ENCODE measurements at places on chromosomes 2 and 18.

DNA sequence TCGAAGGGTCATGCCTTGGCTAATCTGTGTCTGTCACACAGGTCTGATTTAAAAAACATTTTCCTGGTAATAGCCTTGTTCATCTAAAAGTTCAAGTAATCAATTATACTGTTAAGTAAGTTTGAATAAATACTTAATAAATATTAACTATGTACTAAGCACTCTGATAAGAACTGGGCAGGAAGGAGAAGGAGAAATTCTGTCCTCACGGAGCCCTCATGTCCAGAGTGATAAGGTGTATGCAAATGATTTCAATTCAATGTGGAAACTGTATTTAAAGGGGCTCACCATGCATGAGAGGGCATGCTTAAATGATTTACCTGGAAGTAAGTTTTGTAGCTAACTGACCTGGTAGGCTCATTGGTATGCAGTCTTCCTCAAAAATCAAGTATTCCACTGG, 94.0 kb upstream of the LYPD6 start:
- DNase-seq, result no peak

- no peak for DNase-seq
Measured at GRCh38 chr2:41377837-41378236, 670.0 kb upstream of the PKDCC start.

- no peak for DNase-seq
Measured at GRCh38 chr2:183579686-183580085, 455.4 kb downstream of the NUP35 start.

GRCh38 chr2:216572582-216573578, 60.3 kb upstream of the IGFBP2 start:
- no peak for DNase-seq

GRCh38 chr18:47149457-47150028, 757 bp downstream of the HDHD2 start:
- DNase-seq, result no peak

DNA sequence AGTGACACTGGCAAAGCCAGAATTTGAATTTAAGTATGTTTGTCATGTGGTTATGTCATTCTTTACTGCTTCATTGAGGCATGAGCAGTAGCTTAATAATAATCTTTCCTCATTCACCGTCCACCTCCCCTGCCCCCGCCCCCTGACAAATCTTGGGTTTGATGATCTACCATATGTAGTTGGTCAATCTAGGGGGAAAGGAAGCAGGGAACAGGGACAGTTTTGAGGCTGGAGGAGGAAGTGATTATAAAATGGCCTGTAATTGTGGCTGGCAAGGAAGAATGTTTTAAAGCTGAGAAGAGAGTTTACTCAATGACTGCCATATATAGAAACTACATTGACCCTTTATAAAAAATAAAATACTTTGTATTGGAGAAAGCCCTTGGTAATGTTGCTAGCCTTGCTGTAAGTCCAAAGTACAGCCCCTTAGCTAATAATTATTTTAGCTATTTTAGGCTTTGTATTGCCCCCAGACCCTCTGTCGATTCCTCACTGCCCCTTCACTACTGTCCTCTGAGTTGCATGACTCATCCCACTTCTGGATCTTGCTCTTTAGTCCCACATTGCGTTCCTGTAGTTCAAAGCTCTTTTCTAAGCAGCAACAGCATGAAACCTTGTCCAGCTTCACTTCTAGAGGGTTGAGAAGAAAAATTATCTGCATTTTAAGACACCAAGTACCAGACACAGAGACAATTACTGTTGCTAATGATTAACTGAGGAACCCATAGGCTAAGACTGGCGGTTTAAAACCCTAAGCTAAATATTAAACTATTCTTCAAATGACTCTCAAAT, 38.4 kb downstream of the PELI1 start:
- DNase-seq, result no peak

DNA sequence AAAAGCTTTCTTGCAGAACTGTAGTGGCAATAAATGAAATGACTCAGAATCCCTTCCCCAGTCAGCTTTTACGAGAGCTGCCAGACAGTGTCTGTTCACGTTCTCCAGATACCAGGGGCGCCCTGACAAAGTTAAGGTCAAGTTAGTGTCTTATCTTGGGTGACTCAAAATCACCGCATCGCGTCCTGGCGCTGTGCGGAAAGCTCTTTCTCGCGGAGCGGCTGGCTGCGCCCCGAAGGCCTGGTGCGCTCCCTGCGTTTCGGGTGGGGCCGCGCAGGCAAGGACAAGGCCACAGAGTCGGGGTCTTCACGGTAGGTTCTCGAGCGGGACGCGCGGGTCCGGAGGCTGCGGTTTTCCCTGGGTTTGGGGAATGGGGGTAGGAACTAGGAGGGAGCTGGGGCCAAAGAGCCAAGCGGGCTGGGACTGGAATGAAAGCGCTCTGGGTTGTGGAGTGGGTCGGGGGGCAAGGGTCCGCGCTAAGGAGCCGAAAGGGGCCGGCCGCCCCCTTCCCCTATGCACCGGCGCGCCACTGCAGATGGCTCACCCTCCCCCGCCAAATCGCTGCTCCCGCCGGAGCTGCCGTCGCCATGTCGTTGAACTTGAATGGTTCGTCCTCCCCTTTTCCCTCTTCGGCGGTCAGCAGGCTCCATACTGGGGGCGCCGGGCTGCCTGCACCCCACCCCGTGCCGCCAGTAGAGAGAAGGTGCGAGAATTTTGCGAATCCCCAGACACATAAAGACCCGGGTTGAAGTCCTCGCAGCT, 2.6 kb upstream of the HOXD11 start:
- DNase-seq, result no peak

- no peak for DNase-seq
Measured at GRCh38 chr2:68044099-68044498, 18.7 kb downstream of the C1D start.

GRCh38 chr2:217998926-217999594, 3.7 kb downstream of the TNS1 start:
- DNase-seq, result no peak

- no peak for DNase-seq
Measured at GRCh38 chr2:170087413-170087793, 90.5 kb upstream of the MYO3B start.

- no peak for DNase-seq
Measured at GRCh38 chr2:167980439-167980838, 267.0 kb downstream of the STK39 start.

- no peak for DNase-seq
Measured at GRCh38 chr2:70367722-70368323, 66.0 kb upstream of the FAM136A start.

DNA sequence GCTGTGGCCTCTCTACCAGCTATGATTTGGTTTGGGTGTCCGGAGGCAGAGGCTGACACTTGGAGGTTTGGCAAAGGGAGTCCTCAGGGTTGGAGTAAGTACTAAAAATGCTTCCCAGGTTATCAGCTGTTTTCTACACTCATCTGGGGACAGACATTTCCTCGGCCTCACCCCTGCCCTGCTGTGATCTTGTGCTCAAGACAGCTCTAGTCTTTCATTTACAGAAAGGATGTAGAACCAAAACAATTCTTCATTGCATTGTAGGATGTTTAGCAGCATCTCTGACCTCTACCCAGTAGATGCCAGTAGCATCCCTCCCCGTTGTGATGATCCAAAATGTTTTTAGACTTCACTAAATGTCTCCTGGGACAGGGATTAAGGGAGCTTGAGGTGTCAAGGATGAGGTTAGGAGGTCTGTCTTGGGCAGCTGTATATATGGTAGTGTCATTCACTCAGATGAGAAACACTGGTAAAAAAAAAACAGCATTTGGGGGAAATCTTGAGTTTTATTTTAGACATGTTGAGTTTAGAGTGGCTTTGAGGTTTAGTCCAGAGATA, 26.6 kb downstream of the CD28 start:
- no peak for DNase-seq

DNA sequence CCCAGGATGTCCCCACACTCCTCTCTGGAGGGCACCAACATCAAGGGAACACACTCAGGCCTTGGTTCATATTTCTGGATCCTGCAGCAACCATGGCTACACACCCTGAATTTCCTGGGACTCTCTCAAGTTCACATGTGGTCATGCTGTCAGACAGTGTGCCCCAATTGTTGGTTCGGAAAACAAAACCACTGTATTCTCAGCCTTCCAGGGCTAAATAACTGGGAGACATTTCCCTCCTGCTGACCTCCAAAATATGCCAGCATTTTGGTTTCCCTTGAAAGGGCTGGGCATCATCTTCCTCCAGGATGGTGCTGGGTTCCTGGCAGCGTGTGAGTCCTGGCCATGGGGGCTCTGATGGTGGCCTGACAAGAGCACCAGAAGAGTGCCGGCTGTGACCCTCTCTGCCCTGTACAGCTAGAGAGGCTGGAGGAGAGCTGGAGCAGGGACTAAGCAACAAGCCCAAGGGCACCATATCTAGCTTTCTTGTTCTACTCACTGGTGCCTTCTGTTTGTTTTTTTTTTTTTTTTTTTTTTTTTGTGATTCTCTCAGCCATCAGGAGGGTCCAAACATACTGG, 37.5 kb upstream of the WIPF1 start:
- DNase-seq, result no peak

DNA sequence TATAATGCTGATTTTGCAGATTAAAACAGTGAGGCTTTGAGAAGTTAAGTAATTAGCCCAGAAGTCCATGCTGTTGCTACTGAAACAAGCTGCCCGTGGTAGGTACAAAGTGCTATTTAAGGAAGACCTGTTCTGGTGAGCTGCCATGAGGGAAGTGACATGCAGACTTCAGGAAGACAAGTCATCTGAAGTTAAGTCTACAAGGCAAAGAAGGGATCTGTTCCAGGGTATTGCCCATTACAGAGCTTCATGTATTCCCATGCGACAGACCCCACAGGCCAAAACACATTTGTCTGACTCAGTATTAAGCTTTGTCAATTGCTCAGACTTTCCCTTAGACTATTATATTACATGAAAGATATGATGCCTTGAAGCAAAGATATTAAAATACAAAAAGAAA, 520.8 kb downstream of the FBXO15 start:
- no peak for DNase-seq

GRCh38 chr18:47172476-47172875, 3.7 kb downstream of the IER3IP1 start:
- DNase-seq, result no peak

- DNase-seq, result no peak
Measured at GRCh38 chr2:5409898-5410381, 282.2 kb upstream of the SOX11 start.

DNA sequence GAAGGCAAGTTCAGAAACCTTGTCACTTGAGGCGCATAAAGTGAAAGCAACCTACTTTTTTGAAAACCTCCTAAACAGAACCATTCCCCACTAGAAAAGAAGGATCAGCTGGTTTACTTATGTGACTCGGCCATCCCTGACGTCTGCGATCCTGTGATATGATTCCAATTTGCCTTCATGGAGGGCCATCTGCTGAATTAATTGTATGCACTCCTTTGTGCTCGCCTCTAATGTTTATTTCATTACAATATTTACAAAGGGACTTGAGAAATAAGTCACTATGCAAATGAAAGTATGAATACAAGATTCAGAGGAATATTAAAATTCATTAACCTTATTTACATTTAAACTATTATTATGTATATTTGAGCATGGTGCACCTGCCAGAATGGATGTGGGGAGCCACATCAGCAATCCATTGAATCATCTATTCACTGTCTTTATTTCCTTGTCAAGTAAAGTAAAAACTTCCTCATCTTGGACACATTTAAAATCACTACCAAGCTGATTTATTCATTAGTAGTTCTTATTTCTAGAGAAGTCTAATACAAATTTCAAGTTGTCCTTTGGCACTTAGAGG, 96.5 kb downstream of the RBM43 start:
- no peak for DNase-seq

DNA sequence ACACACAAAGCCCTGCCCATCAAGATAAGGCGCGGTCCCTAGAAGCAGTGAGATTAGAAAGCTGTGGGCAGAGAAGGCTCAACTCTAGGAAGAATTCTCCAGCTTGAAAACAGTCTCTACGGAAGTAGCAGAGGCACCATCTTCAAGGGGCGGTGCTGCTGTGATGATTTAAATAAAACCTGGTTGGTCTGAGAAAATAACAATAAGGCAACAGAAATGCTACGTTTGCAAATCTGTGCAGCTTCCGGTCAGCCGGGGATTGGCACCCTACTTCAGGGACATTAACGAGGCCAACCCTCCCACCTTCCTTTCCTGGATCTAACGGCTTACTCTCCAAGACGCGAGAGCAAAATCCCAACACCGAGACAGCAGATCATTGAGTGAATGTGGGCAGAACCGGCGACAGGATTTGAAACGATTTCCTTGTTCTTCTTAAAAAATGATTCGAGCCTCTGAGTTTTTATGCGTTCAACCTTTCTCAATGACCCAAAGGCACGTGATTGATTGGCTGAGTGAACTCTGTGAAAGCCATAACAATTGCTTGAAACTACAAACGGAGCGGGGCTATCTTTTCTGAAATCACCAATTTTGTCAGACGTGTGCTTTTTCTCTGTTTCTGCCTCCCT, 93.7 kb upstream of the ZNF516 start:
- no peak for DNase-seq

DNA sequence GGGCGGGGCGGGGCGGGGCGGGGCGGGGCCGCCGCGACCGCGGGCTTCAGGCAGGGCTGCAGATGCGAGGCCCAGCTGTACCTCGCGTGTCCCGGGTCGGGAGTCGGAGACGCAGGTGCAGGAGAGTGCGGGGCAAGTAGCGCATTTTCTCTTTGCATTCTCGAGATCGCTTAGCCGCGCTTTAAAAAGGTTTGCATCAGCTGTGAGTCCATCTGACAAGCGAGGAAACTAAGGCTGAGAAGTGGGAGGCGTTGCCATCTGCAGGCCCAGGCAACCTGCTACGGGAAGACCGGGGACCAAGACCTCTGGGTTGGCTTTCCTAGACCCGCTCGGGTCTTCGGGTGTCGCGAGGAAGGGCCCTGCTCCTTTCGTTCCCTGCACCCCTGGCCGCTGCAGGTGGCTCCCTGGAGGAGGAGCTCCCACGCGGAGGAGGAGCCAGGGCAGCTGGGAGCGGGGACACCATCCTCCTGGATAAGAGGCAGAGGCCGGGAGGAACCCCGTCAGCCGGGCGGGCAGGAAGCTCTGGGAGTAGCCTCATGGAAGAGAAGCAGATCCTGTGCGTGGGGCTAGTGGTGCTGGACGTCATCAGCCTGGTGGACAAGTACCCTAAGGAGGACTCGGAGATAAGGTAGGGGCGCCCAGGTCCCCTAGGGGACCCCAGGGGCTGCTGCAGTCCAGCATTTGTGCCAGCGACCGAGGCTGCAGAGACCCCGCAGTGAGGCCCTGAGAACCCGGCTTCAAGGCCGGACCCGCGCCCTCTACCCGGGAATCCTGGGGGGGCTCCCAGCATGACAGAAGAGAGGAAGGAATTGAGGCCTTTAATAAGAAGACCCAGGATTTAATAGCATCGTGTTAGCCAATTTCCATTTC, at the start of gene KHK:
Gene KHK (plus strand): TSS at position 49 of the 870 bp plus-strand sequence. CDS start 488 bp downstream, at position 537.
- no peak for DNase-seq

GRCh38 chr2:120596191-120596811, 139.4 kb upstream of the GLI2 start:
- DNase-seq, result no peak

DNA sequence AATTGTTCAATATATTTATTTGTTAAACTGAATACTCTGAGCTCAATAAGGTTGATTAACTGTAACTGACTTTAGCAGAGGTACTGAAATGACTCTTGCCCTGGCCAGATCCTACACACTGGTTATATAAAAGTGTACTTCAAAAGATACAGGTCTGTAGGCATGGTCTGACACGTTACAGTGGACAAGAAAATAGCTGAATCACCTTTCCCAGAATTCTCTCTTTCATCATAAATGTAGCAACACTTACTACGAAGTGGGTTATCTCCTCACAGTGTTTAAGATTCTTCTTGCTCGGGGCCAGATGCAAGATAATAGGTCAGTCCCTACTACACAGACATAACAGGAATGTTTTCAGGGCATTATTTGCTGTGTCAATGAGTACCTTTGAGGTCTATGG, 107.0 kb upstream of the ZC3H15 start:
- no peak for DNase-seq

GRCh38 chr2:85737481-85737880, 16.3 kb upstream of the ATOH8 start:
- DNase-seq, result no peak

- DNase-seq, result no peak
Measured at GRCh38 chr2:143026411-143027054, 102.7 kb upstream of the ARHGAP15 start.

Data from stimulated activated CD8-positive, alpha-beta memory T cell treated with anti-CD3 and anti-CD28 coated beads, Interleukin-7, amount 100 ng/mL, for 1 hour (primary cell).